NCI-H460 (cell line): ENCODE measurements at places on chromosomes 5 and 9.

DNA sequence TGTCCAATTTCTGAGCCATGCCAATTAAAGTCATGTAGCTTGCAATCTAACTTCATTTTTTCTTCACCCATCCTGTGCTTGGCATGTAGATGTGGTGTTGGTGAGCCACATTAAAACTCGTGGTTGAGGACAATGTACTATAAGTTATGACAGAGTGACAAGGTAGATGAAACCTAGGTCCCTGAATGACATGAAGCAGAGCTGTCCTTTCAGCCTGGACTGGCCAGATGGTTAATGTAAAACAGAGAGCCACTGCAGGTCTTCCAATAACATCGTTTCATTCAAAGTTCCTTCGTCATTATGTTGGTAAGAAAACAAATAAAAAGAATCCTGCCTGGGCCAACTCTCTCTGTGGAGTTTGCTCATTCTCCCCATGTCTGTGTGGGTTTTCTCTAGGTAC is 856.5 kb upstream of the SEMA6A start:
- DNase-seq, result no peak

GRCh38 chr9:136140046-136140445 is 21.4 kb upstream of the TMEM250 start:
- no peak for DNase-seq

DNA sequence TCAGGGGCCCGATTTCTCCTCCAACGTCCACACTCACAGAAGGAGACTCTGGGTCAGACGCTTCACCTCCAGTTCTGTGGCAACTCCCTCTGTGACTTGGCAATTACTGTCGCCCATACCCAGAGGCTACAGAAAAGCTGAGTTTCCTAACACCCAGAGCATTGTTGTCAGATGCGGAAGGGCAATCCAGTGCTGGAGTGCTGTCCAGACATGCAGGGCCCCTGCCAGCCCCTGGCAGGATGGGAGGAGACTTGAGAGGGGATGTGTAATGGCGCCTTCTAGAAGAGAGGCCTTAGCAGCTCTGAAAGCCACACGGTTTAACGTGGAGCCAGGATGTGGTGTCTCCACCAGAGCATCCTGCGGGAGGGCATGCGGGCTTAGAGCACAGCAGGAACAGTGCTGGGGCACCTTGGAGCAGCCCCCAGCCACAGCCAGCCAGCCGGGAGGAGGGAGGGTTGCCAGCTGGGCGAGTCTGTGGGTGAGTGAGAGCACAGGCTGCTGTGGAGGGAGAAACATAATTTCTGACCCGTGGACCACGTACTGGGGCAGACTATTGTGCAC is 139.4 kb upstream of the IRX1 start:
- no peak for DNase-seq

GRCh38 chr9:90773617-90774016 is 28.0 kb upstream of the SYK start:
- DNase-seq, result no peak

DNA sequence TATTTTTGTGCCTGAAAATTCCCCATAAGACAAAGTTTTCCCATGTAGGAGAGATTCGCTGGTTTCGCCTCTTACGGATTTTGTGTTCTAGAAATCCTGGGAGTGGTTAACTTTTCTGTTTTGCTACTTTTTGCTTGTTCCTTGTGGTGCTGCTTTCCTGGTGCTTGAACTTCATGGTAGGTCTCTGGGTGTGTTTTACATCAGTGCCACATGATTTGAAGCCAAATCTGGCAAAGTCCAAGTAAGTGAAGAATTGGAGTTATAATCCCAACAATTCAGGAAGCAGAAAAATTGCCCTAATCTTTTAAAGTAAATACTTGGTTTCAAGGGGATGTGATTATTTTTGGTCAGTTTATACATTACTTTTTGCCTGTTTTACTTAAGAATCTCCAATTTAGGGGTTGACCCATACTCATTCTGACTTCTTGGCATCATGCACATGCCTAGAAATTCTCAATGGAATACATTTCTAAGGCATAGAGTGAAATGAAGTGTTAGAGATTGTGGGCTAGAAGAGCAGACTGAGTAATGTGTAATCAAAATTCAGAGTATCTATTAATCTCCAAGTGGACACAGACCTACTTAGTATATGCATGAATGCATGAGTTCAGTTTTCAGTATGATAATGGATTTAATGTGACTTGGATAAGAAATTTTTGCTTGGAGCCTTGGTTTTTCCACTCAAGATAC is 189.7 kb downstream of the CSNK1G3 start:
- no peak for DNase-seq

- no peak for DNase-seq
These were observed 5.5 kb upstream of the SET start for GRCh38 chr9:128683340-128684064.

GRCh38 chr5:150137997-150138396 is 17.6 kb downstream of the PDGFRB start:
- DNase-seq, result no peak

- DNase-seq, result no peak
These were observed 28.7 kb downstream of the LCP2 start for GRCh38 chr5:170268884-170269283.

DNA sequence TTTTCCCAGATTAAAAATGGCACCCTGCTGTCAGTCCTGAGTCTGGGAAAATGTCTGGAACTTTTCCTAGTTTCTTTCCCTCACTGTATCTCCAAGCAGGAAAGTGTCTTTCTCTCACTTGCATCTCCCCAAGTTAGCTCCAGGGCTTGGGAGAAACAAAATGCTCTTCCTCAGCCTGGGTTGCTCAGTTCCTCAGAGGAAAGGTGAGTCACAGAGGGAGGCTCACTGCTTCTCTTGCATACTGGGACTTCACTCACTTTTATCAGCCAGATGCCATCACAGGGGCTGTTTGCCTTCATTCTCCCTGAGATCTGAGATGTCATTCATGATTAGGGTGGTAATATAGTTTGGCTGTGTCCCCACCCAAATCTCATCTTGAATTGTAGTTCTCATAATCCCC is 519.9 kb downstream of the SEMA5A start:
- no peak for DNase-seq

- DNase-seq, result no peak
These were observed 478.1 kb upstream of the WWC1 start for GRCh38 chr5:167813389-167813788.

DNA sequence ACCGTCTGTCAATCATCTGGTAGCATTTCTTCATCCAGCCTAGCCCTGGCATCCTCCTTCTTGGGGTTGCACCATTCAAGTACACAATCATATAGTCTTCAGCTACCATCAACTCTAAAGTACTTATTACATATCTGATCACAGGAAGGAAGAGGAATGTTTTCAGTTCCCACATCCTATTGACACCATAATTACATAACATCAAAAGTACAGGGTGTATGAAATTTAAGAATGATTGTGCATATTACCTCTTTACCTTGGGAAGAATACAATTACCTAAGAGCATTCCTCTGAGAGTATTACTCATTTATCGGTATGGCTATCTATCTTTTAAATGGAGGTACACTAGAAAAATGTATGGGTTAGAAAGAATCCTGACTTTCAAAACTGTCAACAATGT is 126.8 kb upstream of the PCA3 start:
- no peak for DNase-seq

DNA sequence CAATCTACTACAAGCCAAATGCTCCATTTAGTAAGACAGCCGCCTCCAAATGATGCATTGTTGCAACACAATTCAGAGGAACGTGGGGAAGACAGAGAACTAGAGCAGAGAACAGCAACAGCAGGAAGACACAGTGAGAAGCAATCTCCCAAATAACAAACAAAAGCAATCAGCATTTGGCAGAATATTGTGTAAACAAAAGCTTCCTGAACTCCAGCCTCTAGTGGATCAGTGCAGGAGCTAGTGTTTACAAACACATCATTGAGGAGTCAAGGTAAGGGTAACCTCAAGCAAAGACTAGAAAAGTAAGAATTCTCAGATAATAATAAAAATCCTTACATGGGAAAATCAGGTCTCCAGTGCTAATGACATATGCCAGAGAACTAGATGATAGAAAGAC is 20.6 kb downstream of the FST start:
- DNase-seq, result no peak

GRCh38 chr5:59257488-59258400 is 635.8 kb downstream of the PDE4D start:
- no peak for DNase-seq
